Stimulated activated CD8-positive, alpha-beta memory T cell treated with anti-CD3 and anti-CD28 coated beads, Interleukin-15, amount 100 ng/mL, for 48 hours (primary cell): ENCODE measurements at places on chromosomes 2 and 18.

GRCh38 chr18:60421356-60422118, 49.0 kb upstream of the MC4R start:
- DNase-seq: no peak

- no peak for DNase-seq
Observed at GRCh38 chr2:241855888-241856422, 2.7 kb downstream of the PDCD1 start.

- DNase-seq: no peak
Observed at GRCh38 chr2:95393901-95394300, 8.6 kb upstream of the FAHD2A start.

DNA sequence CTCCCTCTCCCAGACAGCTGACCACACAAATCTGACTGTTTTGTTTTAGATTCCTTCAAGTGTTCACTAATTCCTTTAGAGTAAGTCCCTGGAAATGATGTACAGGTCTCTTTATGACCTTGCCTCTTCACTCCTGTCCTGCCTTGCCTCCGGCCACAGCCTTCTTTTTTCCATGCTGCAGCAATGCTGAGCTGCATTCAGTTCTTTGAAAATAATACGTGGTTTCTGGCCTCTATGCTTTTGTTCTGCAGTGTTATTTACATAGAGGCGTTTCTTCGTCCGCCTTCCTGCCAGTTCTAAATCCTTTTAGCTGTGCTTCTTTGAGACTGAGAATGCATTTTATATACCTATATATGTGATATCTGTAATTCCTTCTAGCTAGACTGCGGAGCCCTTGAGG, 87.2 kb downstream of the PPP1R1C start:
- DNase-seq: no peak

- DNase-seq: no peak
Observed at GRCh38 chr2:117693154-117693553, 121.3 kb upstream of the DDX18 start.

DNA sequence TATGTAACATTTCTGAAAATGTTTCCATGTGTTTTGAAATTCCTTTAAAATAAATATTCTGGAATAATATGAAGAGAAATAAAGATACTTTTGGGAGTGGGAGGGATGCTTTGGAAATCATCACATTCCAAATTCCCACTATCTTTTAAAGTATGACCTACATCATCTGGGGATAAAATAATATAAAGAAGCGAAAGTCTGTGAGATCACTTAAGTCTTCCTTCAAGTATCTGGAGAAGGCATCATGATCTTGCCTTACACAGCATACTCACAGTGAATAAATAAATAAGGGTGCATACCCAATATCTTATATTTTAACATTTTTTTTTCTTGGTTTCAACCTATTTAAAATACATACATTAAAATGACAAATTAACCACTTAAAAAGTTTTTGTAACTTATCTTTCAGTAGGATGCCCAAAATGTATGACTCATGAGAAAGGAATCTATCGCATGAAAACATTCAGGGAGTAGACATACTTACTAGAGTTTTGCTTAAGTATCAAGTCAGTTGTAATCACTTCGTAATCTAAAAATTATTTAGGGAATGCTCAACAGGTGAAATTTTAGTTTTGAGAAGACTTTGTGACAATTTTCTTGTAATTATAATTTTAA, 248.3 kb upstream of the COL3A1 start:
- DNase-seq: no peak

GRCh38 chr2:8447610-8448221, 234.1 kb upstream of the ID2 start:
- no peak for DNase-seq

GRCh38 chr2:19505199-19506136, 147.0 kb upstream of the OSR1 start:
- DNase-seq: no peak

DNA sequence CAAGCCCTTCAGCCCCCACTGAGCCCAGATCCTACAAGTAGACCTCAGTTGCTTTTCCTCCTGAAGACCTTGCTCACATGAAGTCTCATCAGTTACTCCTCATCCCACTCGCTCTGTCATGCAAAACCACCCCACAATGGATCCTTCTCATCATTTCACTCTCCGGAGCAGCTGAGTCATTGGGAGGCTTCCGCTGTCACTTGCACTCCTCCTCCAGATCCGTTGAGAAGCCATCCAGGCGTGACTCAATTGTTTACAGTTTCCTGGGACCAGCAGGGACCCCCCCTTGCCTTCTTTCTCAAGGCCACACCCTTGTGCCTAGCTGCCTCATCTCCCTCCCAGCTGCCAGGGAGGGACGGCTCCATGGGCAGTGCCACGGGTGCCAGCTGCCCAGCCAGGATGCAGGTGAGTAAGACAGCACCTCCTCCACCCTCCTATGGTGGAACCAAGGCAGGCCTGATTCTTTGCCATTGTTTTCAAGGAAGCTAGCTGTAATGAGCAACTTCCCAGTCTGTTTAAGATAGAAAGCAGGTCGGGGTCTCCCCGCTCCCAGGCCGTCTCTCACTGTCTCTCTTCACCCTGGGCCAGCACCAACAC, 16.3 kb downstream of the GPR55 start:
- peak; percentile 69 for DNase-seq

DNA sequence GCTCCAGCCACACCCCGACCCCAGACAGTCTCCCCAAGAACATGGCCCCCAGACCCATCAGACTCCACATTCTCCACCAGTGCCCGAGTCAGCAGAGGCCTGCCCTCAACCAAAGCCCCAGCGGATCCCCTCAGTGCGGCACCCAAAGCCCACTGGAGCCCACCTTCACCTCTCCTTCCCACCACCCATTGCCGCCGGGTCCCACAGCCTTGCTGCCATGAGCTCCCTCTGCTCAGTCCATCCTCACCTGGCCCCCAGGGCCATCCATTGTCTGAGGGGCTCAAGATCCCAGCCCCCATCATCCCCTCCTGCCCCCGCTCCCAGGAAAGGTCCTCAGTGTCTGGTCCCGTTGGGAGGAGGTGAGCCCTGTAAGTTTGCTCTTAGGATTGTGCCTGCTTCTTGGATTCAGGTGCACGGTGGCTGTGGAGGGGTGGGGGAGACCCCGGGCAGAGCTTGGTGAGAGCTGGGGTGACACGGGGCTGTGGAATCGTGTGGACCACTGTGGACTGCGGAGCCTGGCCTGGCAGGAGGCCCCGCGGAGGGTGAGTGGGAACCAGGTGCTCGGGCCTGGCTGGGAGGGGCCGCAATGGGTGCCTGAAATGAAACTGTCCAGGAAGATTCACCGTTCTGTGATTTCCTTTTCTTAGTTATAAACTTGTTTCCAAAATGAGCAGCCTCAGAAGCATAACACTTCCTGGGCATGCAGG, 32.7 kb upstream of the GPC1 start:
- DNase-seq: no peak

GRCh38 chr18:51300912-51301311, 103.4 kb upstream of the MEX3C start:
- no peak for DNase-seq

DNA sequence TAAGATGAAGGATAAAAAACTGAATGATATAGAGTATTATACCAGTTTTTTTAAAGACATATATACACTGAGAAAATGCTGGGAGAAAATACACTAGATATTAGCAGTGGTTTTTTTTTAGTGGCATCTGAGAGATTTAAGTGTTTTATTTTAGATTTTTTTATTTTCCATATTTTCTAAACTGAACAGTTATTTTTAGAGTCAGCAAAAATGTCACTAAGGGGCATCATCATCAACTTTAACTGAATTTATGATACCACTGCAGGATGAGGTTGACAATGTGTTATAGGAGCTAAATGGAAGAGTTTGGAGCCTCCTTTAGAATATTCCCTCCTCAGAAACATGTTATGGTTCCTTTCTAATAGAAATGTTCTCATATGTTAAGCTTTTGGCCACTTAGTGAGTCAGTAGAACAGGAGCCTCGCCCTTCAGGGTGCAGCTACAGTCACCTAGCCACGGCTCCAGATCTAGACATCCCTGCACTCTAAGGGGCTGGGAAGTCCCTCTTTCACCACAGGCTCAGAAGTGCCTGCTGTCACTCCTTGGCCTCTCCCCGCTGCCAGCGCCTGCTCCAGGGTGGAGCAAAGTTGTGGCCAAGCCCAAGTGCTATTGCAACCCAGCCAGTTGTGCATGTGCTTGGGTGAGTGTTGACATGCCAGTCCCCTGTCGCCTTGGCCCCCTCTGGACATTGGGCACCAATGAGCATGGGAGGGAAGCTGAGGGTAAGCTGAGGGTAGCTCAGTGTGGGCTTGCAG, 210.7 kb upstream of the RASGRP3 start:
- no peak for DNase-seq

- DNase-seq: no peak
Observed at GRCh38 chr2:155026651-155027174, 328.2 kb downstream of the KCNJ3 start.

DNA sequence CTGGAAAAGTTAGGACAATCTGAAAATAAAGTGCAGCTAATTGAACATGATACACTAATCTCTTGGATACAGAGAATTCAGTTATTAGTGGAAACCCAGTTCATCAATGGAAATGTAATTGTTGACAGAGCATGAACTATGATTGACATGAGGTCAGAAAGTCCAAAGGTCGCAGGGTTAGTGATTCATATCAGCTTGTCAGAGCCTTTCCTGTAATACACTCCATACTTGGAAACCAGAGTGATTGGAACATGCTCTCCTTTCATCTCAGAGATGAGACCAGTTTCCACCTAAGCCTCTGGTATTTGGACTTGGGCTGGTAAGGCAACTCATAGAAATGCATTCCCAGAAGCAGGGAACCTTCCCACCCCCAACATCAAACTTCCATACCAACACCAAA, 8.5 kb upstream of the NCKAP5 start:
- DNase-seq: no peak

DNA sequence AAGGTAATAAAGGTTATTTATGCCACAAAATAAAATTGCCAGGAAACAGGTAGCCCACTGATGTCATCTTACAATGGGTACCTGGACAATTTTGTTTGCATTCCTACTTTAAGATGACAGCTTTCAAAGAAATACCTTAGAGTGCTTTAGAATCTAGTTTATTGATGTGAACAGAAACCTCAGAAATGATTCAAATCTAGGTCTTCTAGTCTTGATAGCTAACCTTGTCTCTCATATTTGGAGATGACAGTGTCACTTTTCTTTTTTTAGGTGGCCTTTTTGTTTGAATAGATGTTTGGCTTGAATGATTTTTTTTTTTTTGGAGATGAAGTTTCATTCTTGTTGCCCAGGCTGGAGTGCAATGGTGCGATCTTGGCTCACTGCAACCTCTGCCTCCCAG, 69.1 kb downstream of the PIK3C3 start:
- no peak for DNase-seq

DNA sequence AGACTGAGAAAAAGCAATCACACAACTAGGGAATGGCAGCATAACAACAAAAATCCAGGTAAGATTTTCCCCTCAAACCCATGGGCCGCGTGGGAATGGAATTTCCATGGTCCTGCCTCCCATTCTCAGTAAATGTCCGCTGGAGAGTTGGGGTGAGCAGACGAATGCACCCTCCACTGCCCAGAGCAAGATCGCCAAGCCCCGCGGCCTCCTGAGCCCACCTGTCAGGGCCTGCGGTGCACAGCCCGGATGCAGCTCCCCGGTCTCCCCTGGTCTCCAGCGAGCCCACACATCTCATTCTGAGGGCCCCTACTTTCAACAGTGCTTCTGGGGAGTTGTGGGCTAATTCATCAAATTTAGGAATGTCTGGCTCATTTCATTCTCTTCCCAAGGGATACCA, 327.4 kb upstream of the HS6ST1 start:
- DNase-seq: no peak

DNA sequence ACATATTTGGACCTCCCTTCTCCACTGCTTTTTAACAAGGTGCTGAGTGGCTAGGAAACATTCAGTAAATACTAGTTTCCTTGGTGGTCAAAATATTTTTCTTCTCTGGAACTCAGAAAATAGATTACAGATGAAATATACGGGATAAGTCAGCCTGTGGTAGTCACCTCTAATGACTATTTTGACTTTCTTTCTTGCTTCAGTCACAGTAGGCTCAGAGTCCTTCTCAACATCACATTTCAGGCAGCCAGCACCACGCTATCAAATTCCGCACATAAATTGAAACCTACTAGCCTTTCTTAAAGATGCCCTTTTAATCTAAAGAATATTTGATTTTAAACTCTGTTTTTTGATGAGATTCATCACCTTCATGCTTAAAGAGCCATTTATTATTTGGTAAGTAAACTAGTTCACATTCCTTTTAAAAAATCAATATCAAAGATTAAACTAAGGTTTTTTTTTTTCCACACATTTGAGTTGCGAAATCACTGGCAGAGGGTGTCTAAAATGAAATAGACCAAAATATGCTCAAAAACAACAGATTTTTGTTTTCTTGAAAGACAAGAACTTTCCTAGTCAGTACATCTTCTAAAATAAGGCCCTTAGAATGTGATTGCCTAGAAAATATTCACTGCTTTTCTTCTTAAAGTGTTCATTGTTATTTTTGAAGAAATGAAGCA, 181.5 kb downstream of the NRXN1 start:
- no peak for DNase-seq

GRCh38 chr2:180306346-180306745, 299.2 kb upstream of the CWC22 start:
- no peak for DNase-seq

DNA sequence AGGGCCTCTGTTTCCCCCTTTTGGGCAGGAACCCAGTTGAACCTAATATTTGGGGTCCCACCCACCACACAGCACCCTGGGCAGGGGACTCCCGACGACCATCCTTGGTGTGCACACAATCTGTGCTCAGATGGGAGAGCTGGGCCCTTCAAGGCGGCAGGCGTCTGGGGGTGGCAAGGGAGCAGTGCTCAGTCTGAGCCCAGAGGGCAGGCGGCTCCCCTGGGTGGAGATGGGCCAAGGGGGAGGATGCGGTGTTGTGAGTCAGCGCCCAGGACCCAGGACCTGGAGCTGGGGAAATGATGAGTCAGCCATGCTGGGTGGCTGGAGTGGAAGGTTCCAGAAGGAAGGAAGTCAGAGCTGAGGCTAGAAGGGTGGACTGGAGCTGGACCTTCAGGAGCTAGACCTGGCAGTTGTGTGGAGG, 3.8 kb downstream of the PROM2 start:
- DNase-seq: no peak

GRCh38 chr2:237551071-237551574, 15.3 kb upstream of the PRLH start:
- DNase-seq: no peak

GRCh38 chr2:119683713-119684443, 4.9 kb downstream of the TMEM177 start:
- no peak for DNase-seq

DNA sequence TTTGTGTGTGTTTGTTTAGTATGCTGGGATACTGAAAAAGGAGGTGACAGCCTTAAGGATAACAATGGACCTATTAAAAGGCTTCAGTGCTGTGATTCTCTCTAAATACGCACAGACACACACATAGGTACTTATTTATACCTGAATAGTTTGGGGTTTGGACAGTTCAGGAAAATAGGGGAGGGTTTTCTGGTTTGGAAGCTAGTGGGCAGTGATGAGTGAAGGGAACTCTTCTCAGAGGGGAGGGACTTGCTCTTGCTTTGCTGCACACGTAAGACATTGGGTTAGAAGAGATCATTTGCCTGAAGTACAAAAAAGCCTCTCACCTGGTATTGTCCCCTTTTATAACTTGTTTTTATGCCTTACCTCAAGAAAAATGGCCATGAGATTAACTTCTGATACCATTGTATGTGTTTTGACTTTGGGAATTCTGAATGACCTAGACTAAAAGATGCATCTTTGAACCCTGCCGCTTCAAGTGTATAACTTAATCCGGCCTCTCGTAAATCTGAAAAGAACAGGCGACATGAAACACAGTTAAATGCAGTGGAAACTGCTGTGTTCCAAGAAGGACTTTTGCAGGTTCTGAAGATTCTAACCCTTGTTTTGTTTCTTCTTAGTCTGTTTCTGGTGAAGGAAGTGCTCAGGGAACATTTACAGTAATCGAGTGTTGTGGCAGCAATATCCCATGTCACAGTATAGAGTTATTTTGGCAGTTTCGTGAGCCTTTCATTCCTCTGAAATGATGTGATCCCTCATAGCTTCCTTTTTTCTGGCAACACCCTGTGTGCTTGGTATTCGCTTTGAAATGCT, 2.5 kb downstream of the CRIM1 start:
- no peak for DNase-seq
